ENCODE measurements at places on chromosomes 1 and 21.

- DNase-seq = no peak
These were observed 22.7 kb downstream of the PRKCZ start for GRCh38 chr1:2072891-2073290.

GRCh38 chr1:50971748-50972305 lies 1.8 kb downstream of the CDKN2C start:
- no peak for DNase-seq

GRCh38 chr1:243286409-243287122 lies 30.7 kb downstream of the SDCCAG8 start:
- no peak for DNase-seq

- no peak for DNase-seq
These were observed 140.3 kb upstream of the KIF26B start for GRCh38 chr1:245014247-245015029.

GRCh38 chr1:206769304-206769731 lies 1.3 kb upstream of the IL19 start:
- DNase-seq = no peak

- no peak for DNase-seq
These were observed 59.2 kb downstream of the IVNS1ABP start for GRCh38 chr1:185257950-185258208.

- DNase-seq = no peak
These were observed 84.2 kb downstream of the ERG start for GRCh38 chr21:38413958-38414548.

GRCh38 chr1:106278716-106279115 lies 777.8 kb upstream of the PRMT6 start:
- DNase-seq = no peak
